ENCODE measurements at places on chromosomes 3 and 15.
A peak's percentile ranks its signal among the peaks of the same experiment; 100 is the strongest.

- no peak for DNase-seq
Observed at GRCh38 chr15:97077975-97078374, 747.5 kb downstream of the NR2F2 start.

GRCh38 chr15:99719096-99719541, 14.1 kb downstream of the LYSMD4 start:
- DNase-seq = no peak

GRCh38 chr3:43862992-43863805, 172.5 kb downstream of the ABHD5 start:
- DNase-seq = no peak

- no peak for DNase-seq
Observed at GRCh38 chr15:43998607-43999006, 171.8 kb downstream of the WDR76 start.

DNA sequence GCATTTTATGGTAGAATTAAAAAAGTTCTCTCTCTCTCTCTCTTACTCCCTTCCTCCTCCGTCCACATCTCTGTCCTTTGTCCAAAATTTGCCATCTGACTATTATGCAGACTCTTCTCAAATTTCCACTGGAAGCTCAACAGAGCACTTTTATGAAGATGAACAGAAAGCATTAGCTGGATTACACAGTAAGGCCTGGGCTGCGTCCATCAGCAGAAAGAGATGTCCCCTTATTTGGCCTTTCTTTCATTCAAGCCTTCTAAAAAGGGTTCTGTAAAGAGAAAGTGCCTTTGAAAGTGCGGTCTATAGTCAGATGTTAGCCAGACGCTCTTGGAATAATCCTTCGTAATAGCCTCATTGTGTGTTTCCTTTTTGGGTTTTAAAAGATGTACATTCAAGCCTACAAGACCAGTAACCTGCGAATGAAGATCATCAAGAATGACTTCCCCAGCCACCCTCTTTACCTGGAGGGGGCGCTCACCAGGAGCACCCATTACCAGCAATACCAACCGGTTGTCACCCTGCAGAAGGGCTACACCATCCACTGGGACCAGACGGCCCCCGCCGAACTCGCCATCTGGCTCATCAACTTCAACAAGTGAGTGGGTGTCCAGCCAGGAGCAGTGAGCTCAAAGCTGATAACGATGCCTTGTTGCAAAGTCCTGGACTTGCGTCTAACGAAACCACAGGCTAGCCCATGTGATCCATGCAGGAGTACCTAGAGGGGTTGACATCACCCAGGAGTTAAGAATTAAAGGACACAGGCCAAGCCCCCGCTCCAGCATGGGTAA, 53.1 kb downstream of the MESD start:
- no peak for DNase-seq

GRCh38 chr3:43181202-43181821, 75.4 kb upstream of the POMGNT2 start:
- DNase-seq = peak; percentile 27

DNA sequence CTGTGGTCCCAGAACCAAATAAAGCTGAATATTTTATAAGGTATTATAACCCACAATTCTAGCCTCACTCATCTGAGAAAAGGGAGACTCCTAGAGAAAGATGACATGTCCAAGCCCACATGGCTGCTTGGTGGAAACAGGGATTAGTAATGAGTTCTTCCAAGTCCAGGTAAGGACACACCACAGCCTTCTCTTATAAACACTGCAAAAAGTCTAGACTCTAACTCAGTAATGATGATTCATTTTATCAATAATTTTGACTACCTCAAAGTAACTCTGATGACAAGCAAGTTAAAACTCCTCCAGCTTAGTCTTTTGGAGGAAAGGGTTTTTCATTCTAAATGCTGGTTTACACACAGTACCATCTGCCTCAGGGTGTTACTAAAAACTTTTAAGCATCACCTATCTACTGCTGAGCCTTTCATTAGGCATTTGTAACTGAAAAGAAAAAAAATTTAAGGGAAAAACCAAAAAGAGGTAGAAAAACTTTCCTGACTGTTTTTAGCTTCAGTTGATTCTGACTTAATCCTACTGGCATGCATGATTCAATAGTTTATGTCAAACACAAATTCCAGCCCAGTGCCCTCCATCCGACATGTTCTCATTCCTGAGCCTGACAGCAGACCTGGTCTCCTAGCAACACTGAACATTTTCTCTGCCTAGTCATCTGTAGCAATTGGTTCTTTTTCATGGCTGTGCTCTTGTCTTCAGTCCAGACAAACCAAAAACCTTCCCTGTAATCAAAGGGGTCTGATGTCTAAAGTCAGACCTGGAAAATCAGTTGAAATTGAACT, 43.9 kb downstream of the P3H2 start:
- no peak for DNase-seq

DNA sequence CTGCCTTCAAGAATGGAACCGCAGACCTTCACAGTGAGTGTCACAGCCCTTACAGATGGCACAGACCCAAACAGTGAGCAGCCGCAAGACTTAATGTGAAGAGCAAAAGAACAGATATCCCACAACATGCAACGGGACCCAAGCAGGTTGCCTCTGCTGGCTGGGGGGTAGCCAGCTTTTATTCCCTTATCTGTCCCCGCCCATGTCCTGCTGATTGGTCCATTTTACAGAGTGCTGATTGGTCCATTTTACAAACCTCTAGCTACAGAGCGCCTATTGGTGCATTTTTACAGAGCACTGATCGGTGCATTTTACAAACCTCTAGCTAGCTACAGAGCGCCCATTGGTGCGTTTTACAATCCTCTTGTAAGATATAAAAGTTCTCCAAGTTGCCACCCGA, 102.0 kb upstream of the IGF1R start:
- no peak for DNase-seq

- DNase-seq = no peak
Observed at GRCh38 chr15:78737187-78737820, 74.0 kb downstream of the ADAMTS7 start.

DNA sequence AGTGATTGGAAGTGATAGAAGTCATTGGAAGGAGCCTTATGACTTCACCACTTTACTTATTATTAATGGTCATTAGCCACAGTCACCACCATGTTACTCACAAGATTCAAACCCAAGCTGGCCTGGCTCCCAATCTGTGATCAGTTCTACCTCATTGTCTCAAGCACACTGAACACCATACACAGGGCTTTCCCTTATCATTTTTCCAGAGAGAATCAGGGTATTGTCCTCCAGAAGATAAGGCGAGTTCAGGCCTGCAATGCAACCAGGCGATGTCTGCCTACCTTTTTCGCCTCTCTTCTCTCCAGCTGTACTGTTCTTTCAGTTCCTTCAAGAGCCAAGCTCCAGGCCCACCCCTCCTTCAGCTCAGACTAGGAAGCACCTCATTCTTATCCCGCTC, 24.9 kb downstream of the EMC7 start:
- DNase-seq = no peak

DNA sequence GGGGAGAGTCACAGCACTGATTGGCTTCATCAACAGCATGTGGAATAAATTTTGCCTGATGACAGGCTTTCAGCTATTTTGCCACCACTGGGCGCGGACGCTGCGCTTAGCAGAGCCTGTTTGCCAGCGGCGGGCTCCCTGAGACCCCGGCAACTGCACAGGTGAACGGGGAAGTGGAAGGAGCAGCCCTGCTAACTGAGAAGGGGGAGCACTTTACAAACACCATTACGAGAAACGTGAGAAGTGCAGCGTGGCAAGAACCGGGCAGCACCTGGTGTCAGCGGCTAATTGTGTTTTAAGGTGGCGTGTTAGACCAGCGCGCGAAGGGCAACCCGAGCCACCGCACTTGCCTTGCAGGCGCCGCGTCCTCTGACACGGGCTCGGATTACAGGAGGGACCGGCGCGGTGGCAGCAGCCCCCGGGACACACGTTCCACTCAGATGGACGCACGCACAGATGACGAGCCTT, 307.8 kb upstream of the ARRDC4 start:
- DNase-seq = no peak

Data from activated T-helper 9 cell treated with anti-CD3 and anti-CD28 coated beads, Interleukin-2, amount 50 U/mL, for 16 hours (primary cell).